ENCODE measurements at places on chromosomes 1 and 21. TPM values are rescaled to one million over a fixed set of nuclear protein-coding genes. Genes with fewer than 3 reads are reported as not detected.

GRCh38 chr1:38872401-38873026, 634 bp downstream of the MYCBP start:
- H3K4me1 ChIP-seq, result peaks cover 9% of the 10 kb centered on the region
- peak; percentile 38 for DNase-seq
- H3K4me3 ChIP-seq, result peak overlapping the region; percentile 71
- no peaks in the 10 kb centered on the region for H3K36me3 ChIP-seq
- no peak overlapping the region for H3K27ac ChIP-seq

GRCh38 chr1:19164274-19165015, 45.6 kb downstream of the UBR4 start:
- no peak overlapping the region for H3K27ac ChIP-seq
- DNase-seq, result no peak
- no peaks in the 10 kb centered on the region for H3K4me1 ChIP-seq
- no peaks in the 10 kb centered on the region for H3K27me3 ChIP-seq
- H3K36me3 ChIP-seq, result peaks cover 25% of the 10 kb centered on the region

DNA sequence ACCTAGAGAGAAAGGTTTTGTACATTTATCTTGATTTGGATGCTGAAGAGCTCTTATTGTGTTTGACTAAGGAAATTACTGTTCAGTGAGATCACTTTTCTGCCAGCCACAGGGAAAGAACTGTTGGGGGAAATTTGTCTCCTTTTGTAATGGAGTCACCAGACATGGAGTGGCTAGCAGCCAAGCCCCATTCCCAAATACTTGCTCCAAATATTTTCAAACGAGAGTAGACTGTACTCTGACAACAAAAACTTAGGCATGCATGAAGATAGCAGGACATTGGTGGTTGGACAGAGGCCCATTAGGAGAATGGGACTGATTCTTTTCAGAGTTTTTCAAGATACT, 21.1 kb downstream of the IPO9 start:
- no peak overlapping the region for H3K27ac ChIP-seq
- no peaks in the 10 kb centered on the region for H3K4me1 ChIP-seq
- no peak overlapping the region for H3K4me3 ChIP-seq
- DNase-seq, result no peak
- H3K27me3 ChIP-seq, result no peaks in the 10 kb centered on the region
- H3K36me3 ChIP-seq, result peaks cover 17% of the 10 kb centered on the region

DNA sequence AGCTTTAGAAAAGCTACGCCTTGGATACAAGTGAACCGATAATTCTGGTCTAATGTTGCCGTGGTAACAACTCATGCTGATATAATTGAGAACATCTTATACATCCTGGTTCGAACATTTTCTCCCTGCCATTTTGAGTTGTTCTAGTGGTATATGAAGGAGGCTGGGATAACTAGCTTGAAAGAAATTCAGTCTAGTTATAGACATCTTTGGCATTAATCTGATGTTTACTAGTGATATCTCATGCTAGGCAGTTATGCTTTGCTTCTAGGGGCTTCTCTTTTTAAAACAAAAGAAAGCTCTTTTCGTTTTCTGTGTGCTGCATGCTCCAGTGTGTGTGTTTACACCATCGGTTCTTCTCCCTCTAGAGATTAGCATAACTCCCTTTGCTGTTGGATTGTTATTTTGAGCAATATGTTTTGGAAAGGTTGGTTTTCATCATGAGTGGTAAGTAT, 20.5 kb downstream of the PRKACB start:
- H3K4me3 ChIP-seq, result no peak overlapping the region
- no peaks in the 10 kb centered on the region for H3K27me3 ChIP-seq
- H3K4me1 ChIP-seq, result no peaks in the 10 kb centered on the region
- no peak overlapping the region for H3K27ac ChIP-seq

DNA sequence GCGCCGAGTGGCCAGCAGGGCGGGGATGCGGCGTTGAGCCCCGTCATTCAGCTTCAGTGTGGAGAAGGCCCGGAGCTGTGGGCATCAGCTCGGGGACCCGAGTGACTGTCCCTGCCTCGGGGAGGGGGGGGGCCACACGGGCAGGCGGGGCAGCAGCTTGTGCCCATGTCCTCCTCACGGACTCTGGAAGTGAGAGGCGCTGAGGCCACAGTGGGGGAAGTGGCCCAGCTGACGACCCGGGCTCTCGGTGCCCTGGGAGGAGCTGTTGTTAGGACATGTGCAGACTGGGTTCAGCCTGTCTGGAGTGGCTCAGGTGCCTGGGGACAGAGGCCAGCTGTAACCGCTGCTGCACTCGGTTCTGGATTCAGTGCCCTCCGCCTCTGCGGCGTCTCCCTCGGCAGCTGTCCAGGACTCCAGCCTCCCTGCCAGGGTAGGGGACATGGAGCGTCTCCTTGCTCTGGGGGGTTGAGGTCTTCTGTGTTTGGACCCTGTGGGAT, 71.1 kb downstream of the SKI start:
- no peak overlapping the region for H3K4me3 ChIP-seq
- no peaks in the 10 kb centered on the region for H3K27me3 ChIP-seq
- no peaks in the 10 kb centered on the region for H3K36me3 ChIP-seq

GRCh38 chr1:221824025-221824424, 82.1 kb upstream of the DUSP10 start:
- DNase-seq, result no peak
- H3K4me3 ChIP-seq, result no peak overlapping the region
- H3K27me3 ChIP-seq, result no peaks in the 10 kb centered on the region
- H3K27ac ChIP-seq, result no peak overlapping the region
- no peaks in the 10 kb centered on the region for H3K4me1 ChIP-seq
- no peaks in the 10 kb centered on the region for H3K36me3 ChIP-seq

- H3K4me1 ChIP-seq, result peaks cover 5% of the 10 kb centered on the region
- no peaks in the 10 kb centered on the region for H3K36me3 ChIP-seq
- H3K4me3 ChIP-seq, result no peak overlapping the region
- H3K27me3 ChIP-seq, result no peaks in the 10 kb centered on the region
- no peak overlapping the region for H3K27ac ChIP-seq
These were observed 64.4 kb upstream of the GJA5 start for GRCh38 chr1:147824798-147825197.

DNA sequence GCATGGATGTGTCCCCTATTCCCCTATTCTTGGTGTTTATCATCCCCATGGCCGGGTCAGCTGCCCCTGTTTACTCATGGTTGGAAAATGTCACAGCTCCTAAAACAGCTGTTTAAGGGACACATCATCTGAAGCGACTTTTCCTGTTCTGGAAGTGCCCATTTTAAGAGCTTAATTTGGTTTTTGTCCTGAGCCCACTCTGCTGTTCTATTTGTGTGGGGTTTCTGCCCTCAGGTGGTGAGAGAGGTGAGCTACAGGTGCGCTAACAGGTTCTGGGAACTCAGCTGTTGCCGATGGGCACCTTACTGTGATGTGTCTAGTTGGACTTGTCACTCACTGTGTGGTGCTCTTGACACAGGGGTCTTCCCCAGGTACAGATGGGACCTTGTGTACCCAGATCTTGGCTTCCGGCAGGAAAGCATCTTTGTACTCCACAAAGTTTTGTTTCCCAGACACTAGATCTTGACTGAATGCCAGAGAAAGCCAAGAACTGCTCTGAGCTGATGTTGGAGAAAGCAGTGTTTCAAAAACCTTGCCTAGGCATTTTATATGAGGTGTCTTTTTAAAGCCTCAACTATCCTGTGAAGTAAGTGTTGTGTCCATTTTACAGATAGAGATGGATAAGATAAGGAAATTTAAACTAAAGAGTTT, 59.0 kb upstream of the CD1D start:
- H3K4me3 ChIP-seq, result no peak overlapping the region
- H3K4me1 ChIP-seq, result peaks cover 44% of the 10 kb centered on the region
- no peaks in the 10 kb centered on the region for H3K36me3 ChIP-seq
- H3K27me3 ChIP-seq, result no peaks in the 10 kb centered on the region

VANGL1 gene
- total RNA-seq, result 8.0 TPM

DNA sequence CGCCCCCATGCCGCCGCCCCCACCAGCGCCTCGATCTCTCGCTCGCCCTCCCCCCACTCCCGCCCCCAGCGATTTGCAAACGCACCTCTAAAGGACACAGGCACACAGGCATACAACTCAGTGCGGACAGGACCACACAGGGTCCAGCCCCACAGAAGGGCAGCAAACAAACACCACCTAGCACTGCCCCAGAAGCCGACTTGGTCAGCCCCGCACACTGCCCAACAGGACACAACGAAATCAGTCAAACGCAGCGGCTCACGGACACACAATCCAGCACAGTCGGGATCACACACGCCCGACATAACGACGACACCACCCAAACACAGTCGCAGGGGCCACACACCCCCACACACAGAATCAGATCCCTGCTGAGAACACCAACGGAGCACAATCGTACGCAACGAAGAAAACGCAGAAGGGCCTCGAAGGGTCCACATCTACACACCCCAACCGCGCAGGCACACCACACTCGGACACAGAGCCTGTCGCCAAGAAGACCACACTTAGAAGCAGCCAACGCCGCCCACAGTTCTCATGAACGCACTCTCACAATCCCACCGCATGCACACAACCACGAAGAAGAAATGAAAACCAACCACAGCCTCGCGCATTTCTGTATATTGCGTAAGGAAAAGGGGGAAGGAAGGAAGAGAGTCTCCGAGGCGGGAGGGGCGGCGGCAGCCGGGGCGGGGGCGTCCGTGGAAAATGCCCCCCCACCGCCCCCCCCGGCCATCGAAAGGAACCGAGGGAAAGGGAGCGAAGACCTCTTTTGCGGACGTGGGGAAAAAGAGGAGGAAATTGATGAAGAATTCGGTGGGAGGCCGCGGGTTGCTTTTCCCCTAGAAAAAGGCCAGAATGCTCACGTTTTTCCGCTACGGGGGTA, 481 bp downstream of the TAL1 start:
- H3K36me3 ChIP-seq, result no peaks in the 10 kb centered on the region
- no peak overlapping the region for H3K27ac ChIP-seq
- peaks cover 39% of the 10 kb centered on the region for H3K4me1 ChIP-seq
- H3K4me3 ChIP-seq, result peak overlapping the region; percentile 38

GRCh38 chr1:4726620-4727341, 72.4 kb downstream of the AJAP1 start:
- no peak for DNase-seq
- no peaks in the 10 kb centered on the region for H3K36me3 ChIP-seq
- H3K4me1 ChIP-seq, result peaks cover 6% of the 10 kb centered on the region

CHIA gene
- not detected for total RNA-seq

DNA sequence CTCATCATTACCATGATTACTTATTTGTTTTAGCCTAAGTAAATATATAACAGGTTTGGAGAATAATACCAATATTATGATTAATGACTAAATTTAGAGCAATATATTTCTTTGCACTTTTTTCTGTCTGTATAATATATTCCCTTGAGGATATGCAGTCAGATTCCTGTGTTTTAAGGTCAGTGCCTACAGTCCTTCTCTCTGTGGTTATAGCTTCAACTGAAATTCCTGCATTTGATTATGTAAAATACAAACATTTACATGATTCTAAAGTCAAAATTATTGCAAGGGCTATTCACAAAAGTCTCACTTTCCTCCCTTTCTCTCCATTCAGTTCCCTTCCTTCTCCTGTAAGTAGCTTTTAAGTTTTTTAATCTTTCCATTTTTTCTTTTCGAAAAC, 142.9 kb upstream of the COL6A1 start:
- H3K4me3 ChIP-seq, result no peak overlapping the region
- H3K4me1 ChIP-seq, result no peaks in the 10 kb centered on the region
- no peaks in the 10 kb centered on the region for H3K36me3 ChIP-seq
- no peak overlapping the region for H3K27ac ChIP-seq
- no peaks in the 10 kb centered on the region for H3K27me3 ChIP-seq

DNA sequence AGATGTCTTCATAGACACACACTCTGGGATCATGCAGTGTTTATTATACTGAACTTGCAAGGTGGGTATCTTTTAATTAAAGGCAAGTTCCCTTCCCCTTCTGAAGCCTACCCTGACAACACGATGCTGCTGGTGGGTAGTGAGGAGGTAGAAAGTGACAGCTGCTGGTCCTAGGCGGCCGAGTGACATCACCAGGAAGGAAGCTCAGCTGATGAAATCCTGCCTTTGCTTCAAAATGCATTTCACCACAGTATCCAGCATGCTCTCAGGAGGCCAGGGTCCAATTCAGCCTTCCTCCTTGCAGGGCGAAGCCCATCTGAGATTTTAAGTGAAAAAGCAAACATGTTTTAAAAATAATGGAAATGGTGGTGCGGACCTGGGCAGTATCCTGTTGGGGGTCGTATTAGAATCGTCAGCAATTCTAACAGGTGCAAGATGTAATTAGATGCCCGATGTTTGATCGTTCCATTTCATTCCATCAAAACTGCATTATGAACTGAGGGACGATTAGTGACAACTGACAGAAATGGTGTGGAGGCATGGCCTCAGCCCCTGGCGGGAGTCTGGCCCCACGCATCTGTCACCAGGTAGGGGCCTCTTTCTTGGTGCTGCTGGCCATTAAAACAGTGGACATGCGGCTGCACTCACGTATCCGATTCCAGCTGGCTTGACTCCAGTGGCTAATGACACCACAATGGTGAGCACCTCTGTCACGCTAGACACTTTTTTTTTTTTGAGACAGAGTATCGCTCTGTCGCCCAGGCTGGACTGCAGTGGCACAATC, 324.8 kb upstream of the C1orf174 start:
- H3K27ac ChIP-seq, result no peak overlapping the region
- no peak for DNase-seq
- H3K27me3 ChIP-seq, result no peaks in the 10 kb centered on the region
- no peaks in the 10 kb centered on the region for H3K36me3 ChIP-seq
- no peaks in the 10 kb centered on the region for H3K4me1 ChIP-seq
- no peak overlapping the region for H3K4me3 ChIP-seq

Measured in neural progenitor cell (in vitro differentiated cells).